A549 treated with Mapracorat at 1 μM for 4 hours (cell line): ENCODE measurements at places on chromosomes 5 and 9. TPM values are rescaled to one million over a fixed set of nuclear protein-coding genes. Genes with fewer than 3 reads are reported as not detected.

Gene FAM221B
- total RNA-seq, result not detected in 5 replicates

Gene SLC1A1
- 0.82 to 1.7 TPM (median 1.1 TPM) in 5 replicates for total RNA-seq

Gene GMCL2
- total RNA-seq, result not detected in 5 replicates

Gene PCDHB12
- 0.06 TPM in 1 of 5 replicates, not detected in the others for total RNA-seq

Gene RHOBTB3
- 7.6 to 13.2 TPM (median 9.9 TPM) in 5 replicates for total RNA-seq

Gene SLC23A1
- total RNA-seq, result 1.1 to 1.8 TPM (median 1.3 TPM) in 5 replicates

Gene CTXN3
- not detected in 5 replicates for total RNA-seq

Gene GRXCR2
- total RNA-seq, result not detected in 5 replicates

Gene MCCC2
- 37.5 to 41.2 TPM (median 40.4 TPM) in 5 replicates for total RNA-seq

Gene MYMK
- not detected in 5 replicates for total RNA-seq

Gene SLC36A3
- total RNA-seq, result not detected in 5 replicates

Gene AQP7
- total RNA-seq, result 0.27 to 0.59 TPM (median 0.34 TPM) in 5 replicates

Gene C1QTNF2
- 0.08 to 0.17 TPM (median 0.13 TPM) in 4 of 5 replicates, not detected in the other for total RNA-seq

Gene CERCAM
- 34.2 to 38.7 TPM (median 35.6 TPM) in 5 replicates for total RNA-seq

Gene CCNJL
- 10.0 to 12.3 TPM (median 11.8 TPM) in 5 replicates for total RNA-seq

Gene FGF10
- total RNA-seq, result not detected in 5 replicates

Gene GARIN3
- total RNA-seq, result not detected in 5 replicates

Gene HNRNPAB
- total RNA-seq, result 305 to 335 TPM (median 317 TPM) in 5 replicates

Gene ZBED3
- 3.4 to 4.8 TPM (median 3.9 TPM) in 5 replicates for total RNA-seq

Gene PCDHGC4
- not detected in 5 replicates for total RNA-seq

Gene PCDHA8
- total RNA-seq, result 0.05 to 0.07 TPM (median 0.06 TPM) in 4 of 5 replicates, not detected in the other

Gene SLC6A3
- 0.27 to 0.87 TPM (median 0.61 TPM) in 5 replicates for total RNA-seq

Gene PCA3
- total RNA-seq, result not detected in 5 replicates

Gene RETREG1
- 1.6 to 3.7 TPM (median 3.3 TPM) in 5 replicates for total RNA-seq

Gene RAB24
- 20.1 to 26.7 TPM (median 24.3 TPM) in 5 replicates for total RNA-seq

Gene BAG1
- total RNA-seq, result 121 to 144 TPM (median 138 TPM) in 5 replicates
